ENCODE measurements at places on chromosomes 4 and X.

DNA sequence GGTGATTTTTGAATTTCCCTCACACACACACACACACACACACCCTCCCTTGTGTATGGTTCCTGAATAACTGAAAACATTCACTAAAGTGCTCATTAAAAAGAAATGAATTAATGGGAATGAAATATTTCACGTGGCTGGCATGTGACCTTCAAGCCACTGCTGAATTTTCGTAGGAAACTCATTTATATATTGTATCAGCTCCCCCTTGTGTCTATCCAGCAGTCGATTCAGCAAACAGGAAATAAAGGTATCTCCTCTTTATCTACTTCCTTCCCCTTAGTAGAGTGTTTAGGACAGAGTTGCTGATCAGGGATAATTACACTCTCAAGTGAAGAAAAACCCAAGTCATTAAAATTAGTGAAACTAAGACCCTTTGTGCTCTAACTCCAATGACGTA, 912.6 kb upstream of the LCORL start:
- DNase-seq = peak; percentile 3

- no peak for DNase-seq
Observed at GRCh38 chr4:16875487-16875886, 23.0 kb downstream of the LDB2 start.

DNA sequence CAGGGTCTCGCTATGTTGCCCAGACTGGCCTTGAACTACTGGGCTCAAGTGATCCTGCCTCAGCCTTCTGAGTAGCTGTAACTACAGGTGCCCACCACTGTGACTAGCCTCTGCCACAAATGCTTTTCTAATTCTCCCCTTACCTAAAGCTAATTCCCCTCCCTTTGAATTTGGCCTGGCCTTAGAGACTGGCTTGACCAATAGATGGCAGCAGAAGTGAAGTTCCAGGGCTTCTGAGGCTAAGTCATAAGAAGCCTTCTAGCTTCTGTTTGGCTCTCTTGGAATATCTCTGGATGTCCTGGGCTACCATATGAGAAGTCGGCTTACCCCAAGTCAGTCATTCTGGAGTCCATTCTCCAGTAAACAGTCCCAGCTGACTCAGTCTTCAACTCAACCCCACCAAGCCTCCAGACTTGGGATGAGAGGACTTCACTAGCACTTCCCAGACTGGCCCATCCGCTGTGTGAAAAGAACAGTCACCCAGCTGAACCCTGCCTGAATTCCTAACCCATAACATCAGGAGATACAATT, 61.0 kb downstream of the HPRT1 start:
- peak; percentile 32 for DNase-seq

DNA sequence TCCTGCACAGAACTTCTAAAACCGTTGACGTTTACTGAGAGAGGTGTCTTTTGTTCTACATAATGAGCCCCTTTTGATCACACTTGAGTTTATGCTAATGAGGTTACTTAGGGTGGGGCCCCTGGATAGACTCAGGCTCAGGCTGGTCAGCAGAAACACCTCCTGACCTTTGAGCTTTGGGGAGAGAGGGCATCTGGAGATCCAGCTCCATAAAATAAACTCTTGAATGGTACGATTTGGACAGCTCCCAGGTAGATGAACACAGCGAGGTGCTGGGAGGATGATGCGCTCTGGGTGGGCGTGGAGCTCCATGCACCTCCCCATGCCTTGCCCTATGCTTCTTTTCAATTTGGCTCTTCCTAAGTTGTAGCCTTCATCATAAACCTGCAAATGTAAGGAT, 52.0 kb downstream of the ENOPH1 start:
- no peak for DNase-seq

GRCh38 chr4:25727711-25728493, 72.3 kb downstream of the SLC34A2 start:
- no peak for DNase-seq

DNA sequence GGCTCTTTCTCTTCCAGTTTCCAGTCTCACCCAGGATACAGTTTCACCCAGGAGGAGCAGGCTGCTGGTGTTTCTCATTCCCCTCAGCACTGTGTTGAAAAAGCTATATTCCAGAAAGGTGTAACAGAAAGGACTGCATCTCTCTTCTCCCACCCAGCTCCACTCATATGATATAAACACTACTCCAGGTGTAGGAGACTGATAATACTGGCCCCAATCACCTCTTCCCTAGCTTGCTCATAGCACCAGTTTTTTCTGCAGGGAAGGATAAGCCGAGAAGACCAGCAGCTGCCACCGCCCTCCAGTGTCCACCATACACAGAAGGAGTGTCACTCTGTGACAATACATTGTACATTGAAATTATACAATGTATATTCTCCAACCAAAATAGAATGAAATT, 105.5 kb upstream of the STK26 start:
- DNase-seq = no peak

DNA sequence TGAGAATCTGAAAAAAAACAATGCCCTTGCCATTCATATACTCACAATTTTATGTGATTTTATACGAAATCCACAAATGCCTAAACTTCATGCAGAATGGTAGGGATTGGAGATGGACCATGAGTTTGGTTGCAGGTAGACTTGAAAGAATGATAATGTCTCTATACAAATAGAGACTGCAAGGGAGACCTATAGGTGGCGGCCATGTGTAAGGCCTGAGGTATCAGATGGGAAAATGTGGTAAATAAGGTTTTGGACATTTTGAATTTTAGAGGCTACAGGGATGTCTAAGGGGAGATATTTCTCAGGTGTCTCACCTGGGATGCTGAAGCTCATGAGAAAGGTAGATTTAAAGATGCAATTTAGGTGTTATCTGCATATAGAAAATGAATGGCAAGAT, 78.0 kb downstream of the GABRB1 start:
- no peak for DNase-seq

- no peak for DNase-seq
Observed at GRCh38 chr4:147485167-147485566, 4.3 kb downstream of the EDNRA start.

- no peak for DNase-seq
Observed at GRCh38 chrX:45068569-45068968, 132.1 kb downstream of the DIPK2B start.

DNA sequence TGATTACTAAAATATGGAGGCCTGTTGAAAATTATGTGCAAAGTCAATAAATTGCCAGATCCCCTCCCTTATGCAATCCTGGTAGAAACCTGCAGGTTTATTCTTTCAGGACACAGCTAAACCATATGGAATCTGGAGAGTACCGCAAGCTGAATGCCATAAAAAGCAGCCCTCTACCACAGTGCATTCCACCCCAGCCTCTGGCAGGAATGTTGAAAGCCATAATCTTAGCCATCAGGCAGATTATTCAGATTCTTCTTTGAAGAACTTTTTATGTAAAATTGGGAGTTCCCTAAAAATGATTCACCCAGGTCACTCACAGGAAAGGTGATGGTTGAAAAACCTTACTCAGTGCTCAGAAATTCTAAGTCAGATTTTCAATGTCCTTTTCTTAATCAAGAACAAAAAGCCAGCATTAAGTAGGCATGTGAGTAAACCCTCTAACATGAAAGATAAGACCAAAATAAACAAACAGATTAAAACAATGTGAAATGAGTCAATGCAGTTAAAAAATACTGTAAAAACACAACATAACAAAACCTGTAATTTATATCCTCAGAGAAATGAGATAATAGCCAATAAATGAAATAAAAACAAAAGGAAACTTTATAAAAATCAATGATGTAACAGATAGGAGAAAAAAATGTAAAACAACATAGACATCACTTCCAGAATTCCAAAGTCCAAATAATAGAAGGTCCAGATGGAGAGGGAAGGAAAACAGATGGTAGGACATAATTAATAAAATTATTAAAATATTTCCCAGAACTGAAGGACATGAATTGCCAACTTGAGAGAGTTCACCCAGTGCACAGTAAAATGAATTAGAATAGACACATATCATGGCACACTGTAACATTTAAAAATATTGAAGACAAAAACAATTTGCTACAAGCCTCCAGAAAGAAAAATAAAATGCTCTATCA, 226.9 kb downstream of the FSTL5 start:
- no peak for DNase-seq

DNA sequence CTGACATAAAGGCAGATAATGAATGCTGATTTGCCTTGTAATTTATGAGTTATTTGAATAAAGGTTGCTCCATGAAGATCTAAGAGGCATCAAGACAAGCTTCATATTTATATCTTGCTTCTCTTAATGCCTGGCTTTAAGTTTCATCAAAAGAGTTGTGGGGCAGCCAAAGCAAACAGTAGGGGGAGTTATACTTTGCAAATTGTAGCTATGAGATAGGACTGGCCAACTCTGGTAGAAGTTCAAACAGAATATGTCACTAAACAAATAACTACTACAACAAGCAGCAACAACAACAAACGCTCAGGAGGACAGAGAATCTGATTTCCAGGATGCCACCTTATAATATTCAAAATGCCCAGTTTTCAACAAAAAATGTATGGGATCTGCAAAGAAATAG, 69.1 kb upstream of the PLAC1 start:
- DNase-seq = no peak

- DNase-seq = no peak
Observed at GRCh38 chr4:2069986-2070385, 10.9 kb downstream of the NAT8L start.

DNA sequence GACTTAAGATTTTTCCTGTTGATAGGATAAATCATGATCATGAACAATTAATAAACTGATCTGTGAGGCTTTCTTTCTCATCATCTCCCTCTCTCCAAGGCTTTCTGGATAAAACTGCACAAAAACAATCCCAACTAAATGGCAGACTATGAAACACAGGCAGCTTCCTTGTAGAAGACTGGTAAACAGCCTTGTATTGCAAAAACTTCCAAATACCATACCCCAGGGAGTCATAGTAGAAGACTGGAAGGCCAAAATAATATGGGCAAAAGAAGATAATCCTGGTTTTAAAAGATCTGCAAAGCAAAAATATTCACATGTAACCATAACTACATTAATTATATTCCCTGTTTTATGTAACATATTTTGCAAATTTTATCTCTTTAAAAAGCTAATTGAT, 113.0 kb downstream of the ANAPC10 start:
- no peak for DNase-seq

- DNase-seq = no peak
Observed at GRCh38 chr4:62359441-62360155, 1159.5 kb downstream of the ADGRL3 start.

DNA sequence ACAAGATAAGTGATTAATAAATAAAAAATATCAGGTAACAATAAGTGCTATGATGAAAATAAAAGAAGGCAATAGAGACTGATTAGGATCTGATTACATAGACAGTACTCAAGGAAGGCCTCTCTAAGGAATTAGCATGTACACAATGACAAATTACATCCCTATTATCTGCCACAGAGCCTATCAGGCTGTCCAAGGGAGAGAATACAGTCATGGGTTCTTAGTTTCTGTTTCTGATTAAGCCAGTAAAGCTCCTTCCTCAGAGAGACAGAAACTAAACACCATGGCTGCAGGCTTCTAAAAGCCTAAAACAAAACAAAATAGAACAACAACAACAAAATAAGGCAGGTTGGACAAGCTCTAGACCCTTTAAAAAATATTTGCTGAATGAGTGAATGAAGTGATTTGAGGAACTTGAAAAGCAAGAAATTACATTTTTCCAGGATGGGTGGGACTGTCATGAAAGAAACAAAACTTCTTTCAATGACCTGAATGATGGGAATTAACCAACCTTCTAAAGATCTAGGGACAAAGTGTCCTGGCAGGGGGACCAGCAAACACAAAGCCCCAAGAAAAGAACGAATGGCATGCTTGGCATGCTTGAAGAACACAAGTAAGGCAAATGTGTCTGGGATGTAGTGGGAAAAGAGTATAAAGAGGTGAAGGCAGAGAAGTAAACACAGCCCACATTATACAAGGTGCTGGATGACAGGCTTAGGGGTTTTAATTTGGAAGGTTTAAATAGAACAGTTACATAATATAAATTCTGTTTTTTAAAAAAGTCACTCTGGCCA, 44.1 kb downstream of the NAA11 start:
- DNase-seq = no peak

- DNase-seq = no peak
Observed at GRCh38 chr4:128303405-128303785, 15.8 kb upstream of the PGRMC2 start.

DNA sequence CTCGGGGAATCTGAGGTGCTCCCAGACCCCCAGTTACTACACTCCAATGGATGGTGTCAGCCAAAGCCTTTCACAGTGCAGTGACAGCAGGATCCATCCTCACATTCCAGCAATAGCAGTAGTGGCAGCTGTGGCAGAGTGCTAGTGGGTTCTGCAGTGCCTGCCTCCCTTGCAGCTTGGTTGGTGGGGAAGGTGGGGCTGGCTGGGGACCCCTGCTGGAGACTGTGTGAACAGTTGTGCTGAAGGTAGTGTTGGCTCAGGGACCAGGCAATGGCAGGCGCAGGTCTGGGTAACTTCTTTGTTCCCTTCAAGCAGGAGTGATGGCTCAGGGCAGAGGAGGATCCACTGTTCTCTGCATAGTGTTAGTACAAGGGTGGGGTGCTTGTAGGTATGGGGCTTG, 343.7 kb upstream of the TRAM1L1 start:
- DNase-seq = no peak

- peak; percentile 52 for DNase-seq
Observed at GRCh38 chr4:186037692-186038658, 31.0 kb upstream of the TLR3 start.

GRCh38 chrX:19683358-19683757, 168.1 kb upstream of the MAP3K15 start:
- no peak for DNase-seq

DNA sequence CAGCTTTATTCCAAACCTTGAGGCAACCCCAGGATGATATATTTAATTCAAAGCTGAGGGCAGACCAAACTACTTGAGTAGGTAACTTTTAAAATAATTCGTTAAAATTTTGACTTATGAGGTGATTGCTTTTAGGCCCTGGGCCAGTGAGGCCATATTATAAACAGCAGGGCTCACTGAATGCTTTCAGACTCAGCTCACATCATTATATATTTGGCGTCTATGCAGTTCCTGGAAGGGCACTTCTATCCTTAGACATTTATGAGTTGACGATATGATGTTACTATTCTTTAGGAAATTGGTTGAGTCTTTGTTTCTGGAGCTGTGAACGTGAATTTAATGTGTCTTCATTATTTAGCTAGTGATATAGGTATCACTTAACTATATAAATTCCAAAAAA, 400.1 kb downstream of the PDHA2 start:
- DNase-seq = no peak

DNA sequence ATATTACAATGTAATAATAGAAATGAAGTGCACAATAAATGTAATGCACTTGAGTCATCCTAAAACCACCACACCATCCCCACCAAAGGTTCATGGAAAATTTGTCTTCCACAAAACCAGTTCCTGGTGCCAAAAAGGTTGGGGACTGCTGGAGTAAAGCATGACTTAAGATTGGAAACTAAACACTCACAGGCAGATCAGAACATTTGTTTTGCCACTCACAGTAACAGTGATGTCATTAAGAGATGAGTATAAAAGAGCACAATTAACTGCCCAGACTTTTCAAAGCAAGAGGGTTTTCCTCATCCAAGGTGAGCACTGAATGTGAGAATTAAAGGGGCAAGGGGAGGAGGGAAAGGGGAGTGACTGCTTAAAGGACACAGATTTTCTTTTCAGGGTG, 35.6 kb downstream of the MAP7D3 start:
- DNase-seq = no peak

- no peak for DNase-seq
Observed at GRCh38 chr4:169099771-169100180, 89.7 kb upstream of the CBR4 start.

- no peak for DNase-seq
Observed at GRCh38 chr4:66178906-66179305, 508.6 kb upstream of the EPHA5 start.
